Dermis blood vessel endothelial cell (primary cell): ENCODE measurements at places on chromosomes 2 and 18.

GRCh38 chr2:189528617-189529016 lies 52.0 kb downstream of the SLC40A1 start:
- peak; percentile 59 for DNase-seq

GRCh38 chr2:172623249-172623965 lies 67.5 kb downstream of the PDK1 start:
- DNase-seq, result no peak

DNA sequence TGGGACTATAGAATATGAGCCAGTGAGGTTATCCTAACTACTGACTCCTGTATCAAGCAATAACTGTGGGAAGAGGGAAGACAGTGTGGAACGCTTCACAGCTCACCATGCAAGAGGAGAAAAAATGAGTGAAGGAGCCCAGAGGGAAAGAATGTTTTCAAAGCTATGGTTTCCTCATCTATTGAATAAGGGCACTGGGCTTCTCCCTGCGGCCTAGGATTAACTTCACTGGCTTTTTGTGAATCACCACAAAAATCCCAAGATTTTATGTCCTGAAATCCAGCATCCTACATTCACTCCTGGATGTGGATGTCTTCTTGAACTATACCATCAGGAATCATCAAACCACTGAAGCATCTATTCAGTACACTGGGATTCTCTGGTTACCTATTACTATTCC lies 44.5 kb upstream of the SP5 start:
- no peak for DNase-seq

- DNase-seq, result no peak
Observed at GRCh38 chr2:163081754-163082153, 243.2 kb upstream of the KCNH7 start.

GRCh38 chr2:182860858-182861257 lies 5.6 kb downstream of the FRZB start:
- DNase-seq, result no peak

DNA sequence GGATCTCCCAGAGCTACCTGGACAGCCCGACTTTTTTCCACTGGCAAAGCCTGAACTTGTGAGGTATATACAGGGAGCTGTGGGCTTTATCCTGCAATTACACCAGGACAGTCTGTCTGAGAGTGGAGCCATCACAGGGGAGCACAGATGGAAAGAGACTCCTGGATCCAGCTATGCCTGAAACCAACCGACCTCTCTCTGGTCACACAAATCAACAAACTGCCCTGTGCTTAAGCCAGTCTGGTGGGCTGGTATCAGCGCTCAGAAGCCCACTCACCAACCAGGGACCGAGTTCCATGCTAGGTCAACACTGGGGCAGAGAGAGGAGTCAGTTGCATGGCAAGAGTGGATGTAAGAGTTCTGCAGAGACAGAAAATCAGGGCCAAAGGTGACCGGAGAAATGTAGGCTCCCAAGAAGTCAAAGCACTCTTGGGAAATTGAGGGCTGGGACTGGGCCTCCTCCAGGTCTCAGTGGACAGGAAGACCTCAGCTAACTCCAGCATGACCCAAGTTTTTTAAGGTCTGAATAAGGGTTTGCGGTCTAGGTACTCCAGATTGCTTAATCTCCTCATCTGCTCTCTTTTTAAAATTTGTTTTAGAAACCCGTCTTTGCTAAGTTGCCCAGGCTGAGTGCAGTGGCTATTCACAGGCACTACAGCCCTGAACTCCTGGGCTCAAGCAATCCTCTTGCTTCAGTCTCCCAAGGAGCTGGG lies 3.8 kb upstream of the BOK start:
- DNase-seq, result no peak

DNA sequence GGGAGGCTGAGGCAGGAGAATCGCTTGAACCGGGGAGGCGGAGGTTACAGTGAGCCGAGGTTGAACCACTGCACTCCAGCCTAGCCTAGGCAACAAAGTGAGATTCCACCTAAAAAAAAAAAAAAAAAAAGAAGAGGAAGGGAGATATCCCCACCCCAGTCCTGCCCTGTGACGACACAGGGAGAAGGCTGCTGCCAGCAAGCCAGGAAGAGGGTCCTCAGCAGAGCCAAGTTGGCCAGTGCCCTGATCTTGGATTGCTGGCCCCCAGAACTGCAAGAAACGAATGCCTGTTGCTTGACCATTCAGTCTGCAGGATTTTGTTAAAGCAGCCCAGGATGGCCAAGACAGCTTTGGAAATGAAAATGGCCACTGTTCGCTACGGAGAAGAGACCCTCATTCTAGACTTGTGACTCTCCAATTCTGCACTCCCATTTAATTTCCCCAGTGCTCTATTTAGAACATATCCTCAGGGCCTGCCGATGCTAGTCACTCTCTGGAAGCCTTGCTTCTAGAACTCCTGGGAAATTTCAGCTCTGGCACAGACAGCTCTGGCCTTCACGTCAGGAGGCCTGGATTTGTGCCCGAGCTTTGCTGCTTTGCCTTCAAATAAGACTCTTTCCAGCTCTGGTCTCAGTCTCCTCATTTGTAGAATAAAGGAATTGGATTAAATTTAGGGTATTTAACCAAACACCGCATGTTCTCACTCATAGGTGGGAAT lies 15.7 kb upstream of the AMMECR1L start:
- DNase-seq, result no peak

GRCh38 chr2:124025891-124026434 lies 876 bp downstream of the CNTNAP5 start:
- DNase-seq, result no peak

GRCh38 chr2:241813644-241814392 lies 4.8 kb downstream of the NEU4 start:
- no peak for DNase-seq

DNA sequence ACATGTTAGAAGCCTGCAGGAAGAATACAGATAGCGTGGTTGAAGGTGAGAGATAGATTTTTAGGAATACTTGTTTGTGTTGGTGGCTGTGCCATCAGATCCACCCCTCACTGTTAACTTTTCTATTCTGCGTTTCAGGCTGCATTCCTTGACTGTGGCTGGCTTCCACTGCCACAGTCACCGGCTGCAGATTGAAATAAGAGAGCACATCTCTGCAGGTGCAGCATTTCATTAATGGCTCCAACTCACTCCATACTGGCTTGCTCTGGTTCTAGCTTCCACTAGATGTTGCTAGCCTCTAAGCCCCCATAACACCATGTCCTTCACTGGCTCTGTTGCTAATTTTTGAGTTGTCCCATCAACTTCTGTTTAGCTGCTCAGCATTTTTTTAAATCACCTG lies 286.5 kb downstream of the CPS1 start:
- no peak for DNase-seq

DNA sequence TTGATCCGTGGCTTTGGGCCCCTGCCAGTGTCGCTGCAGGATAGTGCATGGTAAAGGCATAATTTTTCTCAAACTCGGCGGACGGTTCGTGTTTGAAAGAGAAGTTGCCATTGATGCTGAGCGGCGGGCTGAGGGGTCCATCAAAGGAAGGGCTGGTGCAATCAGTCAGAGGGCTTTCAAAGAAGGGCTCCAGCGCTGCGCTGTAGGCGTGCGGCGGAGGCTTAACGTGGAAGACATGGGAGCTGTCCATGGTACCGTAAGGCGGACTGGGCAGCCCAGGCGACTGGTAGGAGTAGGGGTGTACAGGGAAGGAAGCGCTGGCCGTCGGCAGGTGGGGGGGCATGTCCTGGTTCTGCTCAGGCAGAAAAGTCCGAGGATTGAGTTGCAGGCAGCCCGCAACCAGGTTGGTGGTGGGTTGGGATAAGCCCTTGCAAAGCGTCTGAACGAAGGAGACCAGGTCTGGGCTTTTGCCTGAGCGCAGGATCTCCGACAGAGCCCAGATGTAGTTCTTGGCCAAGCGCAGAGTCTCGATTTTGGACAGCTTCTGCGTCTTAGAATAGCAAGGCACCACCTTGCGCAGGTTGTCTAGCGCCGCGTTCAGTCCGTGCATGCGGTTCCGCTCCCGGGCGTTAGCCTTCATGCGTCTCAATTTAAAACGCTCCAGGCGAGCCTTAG lies 2.3 kb downstream of the NEUROD1 start:
- peak; percentile 88 for DNase-seq

DNA sequence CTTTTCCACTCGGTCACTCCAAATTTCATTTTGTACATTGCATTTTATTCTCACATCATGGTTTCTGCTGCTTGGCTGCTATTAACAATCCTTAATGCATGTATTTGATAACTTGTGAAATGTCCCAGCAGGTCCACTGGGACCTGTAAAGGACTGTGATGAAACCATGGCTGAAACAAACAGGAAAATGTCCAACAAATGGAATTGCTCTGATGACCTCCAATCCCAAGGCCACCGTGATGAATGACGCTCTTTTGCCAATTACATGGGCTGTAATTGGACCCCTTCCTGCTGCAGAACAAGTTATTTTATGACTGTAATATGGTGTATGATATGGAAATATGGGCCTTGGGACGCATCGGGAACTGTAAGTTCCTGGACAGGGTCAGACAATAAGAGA lies 224.2 kb upstream of the CXCR4 start:
- no peak for DNase-seq

DNA sequence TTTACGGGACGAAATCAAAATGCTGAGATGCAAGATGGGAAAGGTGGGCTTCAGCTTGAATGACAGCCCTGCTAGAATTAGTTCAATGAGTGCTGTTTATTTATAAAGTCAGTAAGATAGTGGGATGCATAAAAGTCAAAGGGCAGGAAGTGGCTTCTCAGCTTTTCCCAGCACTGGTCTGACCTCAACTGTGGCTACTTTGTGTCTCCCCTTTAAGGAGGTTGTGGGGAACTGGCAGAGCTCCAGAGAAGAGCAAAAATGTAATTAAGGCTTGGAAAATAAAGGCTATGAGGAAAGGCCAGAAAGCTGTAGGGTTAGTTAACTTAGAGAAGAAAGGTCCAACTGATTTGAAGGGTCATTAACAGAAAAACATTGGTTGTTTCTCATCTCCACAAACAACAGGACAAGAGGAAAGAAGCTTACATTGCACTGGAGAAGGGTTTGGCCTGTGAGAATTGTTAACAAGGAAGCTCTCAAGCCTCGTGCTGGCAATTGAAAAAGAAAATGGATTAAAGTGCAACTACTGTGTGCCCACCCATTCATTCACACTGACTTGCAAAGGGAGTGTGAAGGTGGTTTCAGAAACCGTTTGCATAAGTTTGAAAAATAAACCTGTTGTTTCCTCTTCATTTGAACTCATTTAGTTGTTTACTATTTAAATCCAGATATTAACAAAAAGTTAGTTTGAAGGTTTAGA lies 68.8 kb upstream of the CD28 start:
- DNase-seq, result peak; percentile 8

GRCh38 chr2:85930129-85931124 lies 41.6 kb upstream of the ST3GAL5 start:
- DNase-seq, result no peak

GRCh38 chr2:137689549-137689948 lies 274.7 kb upstream of the HNMT start:
- no peak for DNase-seq

DNA sequence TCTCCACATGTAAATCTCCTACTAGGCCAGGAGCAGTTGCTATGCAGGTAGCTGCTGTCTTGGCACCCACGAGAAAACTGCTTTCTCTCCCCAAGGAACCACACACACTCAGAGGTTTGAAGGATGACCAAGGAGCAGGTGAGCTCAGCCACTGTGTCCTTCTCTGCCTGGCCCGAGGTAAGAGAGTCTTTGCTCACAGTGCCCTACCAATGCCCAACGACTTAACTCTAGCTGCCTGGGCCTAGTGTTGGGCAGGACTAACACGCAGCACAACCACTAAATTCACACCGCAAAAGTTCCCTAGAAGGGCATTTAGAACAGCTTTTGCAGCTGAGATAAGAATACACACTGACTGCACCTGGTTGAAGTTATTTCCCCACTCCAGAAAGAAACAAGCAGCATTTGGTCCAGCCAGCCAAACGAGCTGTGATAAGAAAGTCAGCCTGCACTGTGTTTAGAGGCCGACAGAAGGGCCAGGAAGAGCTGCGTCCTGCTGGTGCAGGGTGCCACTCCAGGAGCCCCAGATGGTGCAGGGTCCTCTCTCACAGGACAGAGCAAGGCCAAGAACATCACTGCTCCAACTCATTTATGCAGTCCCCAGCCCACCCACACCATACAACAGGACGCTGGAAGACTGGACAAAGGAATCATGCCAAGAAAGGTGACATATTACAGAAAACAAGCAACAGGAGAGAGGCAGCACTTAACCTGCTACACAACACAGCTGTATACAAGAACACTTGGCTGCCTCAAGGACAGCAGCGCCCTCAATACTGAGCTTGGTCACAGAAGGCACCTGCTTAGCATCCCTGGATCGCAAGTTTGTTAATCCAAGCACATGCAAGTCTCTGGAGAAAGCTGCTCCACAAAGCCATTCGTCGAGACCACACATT lies 12.5 kb downstream of the HDLBP start:
- no peak for DNase-seq

GRCh38 chr2:161308178-161308955 lies at the start of gene PSMD14:
TSS of gene PSMD14 (plus strand) at chr2:161308425. CDS start at chr2:161318826, 10,401 bp downstream.
- peak; percentile 97 for DNase-seq

DNA sequence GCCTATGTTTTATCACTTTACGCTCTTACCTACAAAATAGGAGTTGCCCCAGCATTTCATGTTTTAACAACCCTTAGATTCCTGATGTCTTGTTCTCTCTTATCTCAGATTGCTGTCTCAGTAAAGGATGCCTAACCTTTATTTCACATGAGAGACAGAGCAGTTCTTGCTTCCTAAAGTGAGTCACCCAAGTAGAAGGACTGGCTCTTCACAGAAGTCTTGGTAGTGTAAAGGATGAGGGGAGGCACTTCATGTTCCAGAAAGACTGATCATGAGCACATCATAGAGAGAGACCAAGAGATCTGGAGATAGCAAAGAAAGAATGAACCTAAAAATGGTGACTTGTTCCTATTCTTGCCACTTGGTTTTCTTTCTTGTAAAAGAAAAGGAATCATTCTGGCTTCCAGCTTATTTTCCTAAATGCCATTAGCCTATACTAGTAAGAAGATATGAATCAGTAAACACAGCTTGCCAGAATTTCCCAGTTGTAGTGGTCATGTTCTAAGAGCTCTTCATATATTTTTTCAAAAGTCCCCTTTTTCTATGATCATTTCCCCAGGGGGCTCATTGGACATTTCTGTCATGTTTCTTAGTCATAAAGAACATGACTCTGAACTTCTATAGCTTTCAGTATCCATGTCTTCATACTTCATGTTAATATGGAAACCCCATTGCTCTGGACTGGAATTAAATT lies 54.9 kb downstream of the MAPRE2 start:
- no peak for DNase-seq

DNA sequence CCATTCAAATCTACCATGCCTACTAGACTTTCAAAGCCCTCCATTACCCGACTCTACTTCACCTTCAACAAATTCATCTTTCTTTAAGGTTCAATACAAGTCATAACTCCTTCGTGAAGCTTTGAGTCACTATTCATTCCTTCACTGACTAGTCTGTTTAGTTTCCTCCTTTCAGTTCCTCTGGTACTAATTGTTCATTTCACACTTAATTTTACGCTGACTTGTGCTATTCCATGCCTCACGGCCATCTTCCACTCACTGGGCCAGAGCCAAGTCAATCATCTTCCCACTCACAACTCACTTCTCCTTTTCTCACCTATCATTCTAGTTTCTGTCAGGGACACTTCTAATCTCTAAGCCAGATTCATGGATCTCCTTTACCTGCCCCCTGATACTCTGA lies 136.2 kb downstream of the MTX2 start:
- DNase-seq, result no peak
